Panc1 (cell line): ENCODE measurements at places on chromosomes 1 and 21.
A peak's percentile ranks its signal among the peaks of the same experiment; 100 is the strongest.

DNA sequence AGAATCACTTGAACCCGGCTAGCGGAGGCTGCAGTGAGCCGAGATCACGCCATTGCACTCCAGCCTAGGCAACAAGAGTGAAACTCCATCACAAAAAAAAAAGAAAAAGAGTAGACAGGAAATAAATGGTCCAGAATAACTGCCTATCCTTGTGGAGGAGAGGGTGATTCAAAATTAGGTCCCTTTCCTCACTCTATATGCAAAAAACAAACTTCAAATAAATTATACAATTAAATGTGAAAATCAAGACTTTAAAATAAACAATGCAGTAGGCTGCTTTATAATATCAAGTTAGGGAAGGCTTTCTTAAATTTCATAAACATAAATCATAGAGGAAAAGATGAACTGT lies 26.4 kb downstream of the MRPL39 start:
- DNase-seq: no peak

- no peak for DNase-seq
Observed at GRCh38 chr1:183590244-183591191, at the start of gene NCF2. TSS of gene NCF2 (minus strand) at chr1:183590459. CDS start at chr1:183590329, 130 bp downstream.

DNA sequence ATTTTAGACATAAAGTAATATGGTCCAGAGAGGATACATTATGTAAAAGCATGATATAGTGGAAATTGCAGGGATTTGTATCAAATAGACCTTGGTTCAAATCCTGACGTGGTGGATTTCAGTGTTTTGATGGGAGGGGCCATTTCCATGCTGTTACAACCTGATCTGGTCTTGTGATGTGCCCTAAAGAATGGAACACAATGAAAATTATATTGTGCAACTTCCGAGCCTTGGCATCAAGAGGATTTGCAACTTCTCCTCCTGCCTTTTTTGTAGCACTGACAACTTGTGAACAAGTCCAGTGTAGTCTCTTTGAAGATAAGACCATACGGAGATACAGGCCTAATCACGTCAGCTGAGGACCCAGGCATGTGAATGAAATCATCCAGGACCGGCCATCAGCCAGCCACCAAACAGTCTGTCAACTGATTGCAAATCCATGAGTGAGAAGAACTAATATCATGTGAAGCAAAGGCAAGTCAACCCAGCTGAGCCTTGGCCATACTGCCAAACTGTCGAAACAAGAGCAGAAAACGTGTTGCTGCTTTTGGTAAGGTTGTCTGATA lies 412.1 kb downstream of the DPYD start:
- DNase-seq: no peak

DNA sequence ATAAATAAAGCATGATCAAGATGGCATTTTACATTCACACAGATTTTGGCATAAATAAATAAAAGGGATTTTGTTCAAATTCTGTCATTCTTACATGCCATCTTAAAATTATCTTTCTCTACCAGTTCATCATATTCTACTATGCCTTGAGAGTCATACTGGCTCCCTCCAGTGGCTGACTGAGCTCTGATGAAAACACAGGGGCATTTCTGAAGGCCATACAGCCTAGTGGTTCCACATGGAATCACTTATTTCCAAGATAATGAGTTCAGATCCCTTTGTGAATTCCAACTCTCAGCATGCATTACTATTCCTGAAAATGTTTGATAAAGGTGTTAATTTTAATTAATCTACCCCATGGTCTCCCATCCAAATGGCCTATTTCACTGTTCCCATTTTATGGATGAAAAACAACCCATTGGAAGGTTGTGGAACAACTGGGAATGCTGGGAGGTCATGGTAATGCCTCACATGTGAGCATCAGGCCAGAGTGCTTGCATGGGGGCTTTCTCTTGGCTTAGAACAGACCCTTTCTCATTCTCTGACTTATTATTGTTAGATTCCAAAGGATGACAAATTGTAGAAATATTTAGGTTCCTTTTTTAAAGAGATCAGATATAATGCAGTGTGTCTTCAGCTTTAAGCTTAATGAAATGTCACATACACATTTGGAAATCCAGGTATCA lies 622.4 kb upstream of the PKN2 start:
- peak; percentile 41 for DNase-seq

GRCh38 chr1:204649721-204650521 lies 35.6 kb downstream of the LRRN2 start:
- DNase-seq: no peak

DNA sequence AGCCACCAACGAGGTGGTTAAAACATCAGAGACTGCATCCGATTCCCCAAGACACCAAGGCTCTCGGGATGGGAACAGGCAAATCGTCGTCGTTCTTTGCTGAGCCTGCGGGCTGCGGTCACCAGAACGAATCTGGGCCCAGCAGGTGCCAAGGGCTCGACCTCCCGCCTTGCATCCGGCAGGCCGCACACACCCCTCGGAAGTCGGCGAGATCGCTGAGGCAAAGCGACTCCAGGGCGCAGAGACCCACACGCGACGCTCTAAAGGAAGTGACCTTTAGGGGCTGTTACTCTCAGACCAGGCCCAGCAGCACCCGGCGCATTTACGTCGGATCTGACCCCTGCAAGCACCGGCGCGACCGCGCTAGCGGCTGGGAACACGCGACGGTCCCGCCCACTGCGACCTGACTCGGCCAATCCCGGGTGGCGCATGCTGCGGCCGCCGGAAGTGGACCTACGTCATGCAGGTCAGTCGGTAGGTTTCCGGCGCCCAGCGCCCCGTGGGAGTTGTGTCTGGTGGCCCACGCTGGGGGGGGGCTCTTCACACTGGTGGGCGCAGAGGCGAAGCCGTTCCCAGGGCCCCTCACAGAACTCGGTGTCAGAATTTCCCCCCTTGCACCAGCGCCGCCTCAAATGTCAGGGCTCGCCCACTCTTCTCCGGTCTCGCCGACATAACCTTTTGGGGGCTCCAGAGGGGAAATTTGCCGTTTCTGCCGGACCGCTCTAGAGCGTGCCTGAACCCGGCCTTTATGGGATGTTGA lies 7.5 kb upstream of the PARK7 start:
- DNase-seq: peak; percentile 89

- no peak for DNase-seq
Observed at GRCh38 chr21:29265690-29266479, 32.8 kb upstream of the BACH1 start.

- no peak for DNase-seq
Observed at GRCh38 chr1:54516249-54516920, 31.6 kb upstream of the ACOT11 start.

- no peak for DNase-seq
Observed at GRCh38 chr1:37137014-37137413, 102.7 kb upstream of the GRIK3 start.

DNA sequence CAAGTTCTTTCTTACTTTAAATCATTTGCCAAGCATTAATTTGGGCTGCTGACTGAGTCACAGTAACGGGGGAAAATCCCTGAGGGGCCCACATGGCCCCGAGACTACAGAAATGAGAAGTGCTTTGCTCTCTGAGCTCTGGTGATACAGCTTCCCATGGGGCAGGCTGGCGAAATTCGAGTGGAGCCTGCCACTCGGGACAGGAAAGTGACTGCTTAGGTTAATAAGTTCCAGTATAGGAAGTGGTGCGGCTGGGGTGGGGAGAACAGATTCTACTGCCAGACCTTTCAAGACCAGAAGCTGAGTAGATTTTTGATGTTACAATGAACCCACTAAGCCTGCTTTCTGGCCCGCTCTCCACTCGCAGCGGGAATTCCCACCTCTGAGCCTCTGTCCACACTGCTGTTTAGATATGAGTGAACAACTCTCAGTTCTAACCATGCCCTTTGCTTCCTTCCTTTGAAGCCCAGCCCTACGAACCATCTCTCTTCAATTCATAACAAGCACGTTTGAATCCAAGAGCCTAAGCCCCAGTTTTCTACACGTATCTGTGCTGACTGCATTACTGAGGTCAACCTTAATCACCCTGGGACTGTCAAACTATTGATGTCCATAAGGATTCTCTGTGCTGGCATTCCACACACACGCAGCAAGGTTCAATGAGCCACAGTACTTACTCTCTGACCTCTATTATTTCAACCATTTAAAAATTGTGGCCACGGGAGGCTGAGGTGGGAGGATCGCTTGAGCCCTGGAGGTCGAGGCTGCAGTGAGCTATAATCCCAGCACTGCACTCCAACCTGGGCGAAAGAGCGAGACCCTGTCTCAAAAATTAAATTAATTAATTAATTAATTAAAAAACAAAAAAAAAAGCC lies 9.6 kb downstream of the ZBTB17 start:
- DNase-seq: no peak

GRCh38 chr1:32765570-32766327 lies 51.4 kb downstream of the YARS1 start:
- no peak for DNase-seq

DNA sequence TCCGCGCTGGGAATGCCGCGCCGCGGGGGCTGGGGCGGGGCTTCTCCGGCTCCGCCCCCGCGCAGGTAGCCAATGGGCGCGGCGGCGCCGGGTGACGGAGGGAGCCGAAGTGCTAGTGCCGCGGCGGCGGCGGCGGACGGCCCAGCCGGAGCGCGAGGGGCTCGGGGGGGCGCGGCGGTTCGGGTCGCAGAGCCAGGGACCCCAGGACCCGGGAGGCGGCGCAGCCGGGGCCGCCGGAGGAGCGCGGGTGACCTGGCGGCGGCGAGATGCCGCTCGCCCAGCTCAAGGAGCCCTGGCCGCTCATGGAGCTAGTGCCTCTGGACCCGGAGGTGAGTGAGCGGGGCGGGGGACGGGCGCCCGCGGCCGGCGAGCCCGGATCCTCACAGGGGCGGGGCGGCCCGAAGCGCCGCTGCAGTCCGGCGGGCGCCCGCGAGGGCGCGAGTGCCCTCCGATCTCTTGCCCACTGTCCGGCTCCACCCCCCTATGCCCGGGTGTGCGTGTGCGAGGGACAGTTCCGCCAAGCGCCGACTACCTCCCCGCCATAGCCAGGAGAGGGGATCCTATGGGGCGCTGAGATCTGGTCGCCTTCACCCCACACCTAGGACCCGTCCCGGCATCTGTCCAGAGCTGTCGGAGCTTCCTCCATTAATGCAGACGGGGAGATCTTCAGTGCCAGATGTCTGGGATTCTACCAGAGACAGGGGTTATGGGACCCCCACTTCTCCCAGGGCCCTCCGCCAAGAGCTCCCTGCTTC lies at the start of gene RPS6KA1:
RPS6KA1 (plus strand) TSS at position 107 of the 755 bp plus-strand sequence; CDS start at position 267, 160 bp downstream.
- no peak for DNase-seq

DNA sequence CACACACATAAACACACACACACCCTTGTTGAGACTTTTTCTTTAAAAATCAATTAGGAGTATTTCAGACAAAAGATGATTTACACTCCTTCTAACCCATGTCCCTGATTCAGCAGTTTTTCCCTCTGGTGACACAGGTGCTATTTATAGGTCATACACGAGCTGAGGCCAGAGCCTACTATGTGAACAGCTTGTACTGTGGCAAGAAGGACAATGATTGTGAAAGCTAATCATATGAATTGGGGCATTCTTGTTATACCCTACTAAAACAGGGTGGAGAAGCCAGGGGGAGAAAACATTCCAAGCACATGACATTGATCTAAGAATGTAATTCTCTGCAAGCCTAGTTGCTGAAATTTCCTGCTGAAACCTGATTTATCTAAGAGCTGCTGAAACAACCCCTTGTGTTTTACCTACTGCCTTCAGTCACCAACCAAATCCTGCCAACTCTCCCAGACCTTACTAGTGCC lies 60.3 kb downstream of the XCL1 start:
- no peak for DNase-seq

DNA sequence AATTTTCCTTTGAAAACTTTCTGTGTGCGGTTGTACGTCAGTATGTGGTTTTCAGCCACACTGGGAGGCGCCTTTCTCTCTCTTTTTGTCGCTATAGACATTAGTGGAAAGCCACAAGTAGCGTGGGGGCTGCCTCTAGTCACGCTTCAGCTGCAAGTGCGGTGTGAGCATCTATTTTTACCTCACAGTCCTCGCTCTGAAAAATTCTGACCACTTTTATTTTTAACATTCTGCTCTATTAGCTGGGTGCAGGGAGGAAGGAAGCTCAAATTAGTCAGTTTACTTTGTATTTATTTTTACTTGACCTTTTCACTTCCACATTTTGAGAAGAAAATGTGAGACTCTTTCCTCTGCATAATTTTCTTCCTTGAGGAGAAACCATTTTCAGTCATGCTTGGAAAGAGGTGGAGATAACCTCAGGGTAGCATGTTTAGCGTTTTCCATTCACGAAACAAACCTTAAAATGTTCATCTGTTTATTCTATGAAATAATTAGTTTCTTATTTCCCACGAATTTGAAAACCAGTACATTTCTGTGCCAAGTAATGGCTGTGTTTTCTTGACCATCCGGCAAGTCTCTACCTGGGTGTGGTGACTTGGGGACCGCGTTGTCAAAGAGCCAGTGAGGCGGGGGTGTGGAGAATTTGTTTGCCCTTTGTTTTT lies 35.6 kb downstream of the ADARB1 start:
- no peak for DNase-seq

GRCh38 chr1:236741753-236742152 lies 53.3 kb upstream of the MTR start:
- DNase-seq: no peak

DNA sequence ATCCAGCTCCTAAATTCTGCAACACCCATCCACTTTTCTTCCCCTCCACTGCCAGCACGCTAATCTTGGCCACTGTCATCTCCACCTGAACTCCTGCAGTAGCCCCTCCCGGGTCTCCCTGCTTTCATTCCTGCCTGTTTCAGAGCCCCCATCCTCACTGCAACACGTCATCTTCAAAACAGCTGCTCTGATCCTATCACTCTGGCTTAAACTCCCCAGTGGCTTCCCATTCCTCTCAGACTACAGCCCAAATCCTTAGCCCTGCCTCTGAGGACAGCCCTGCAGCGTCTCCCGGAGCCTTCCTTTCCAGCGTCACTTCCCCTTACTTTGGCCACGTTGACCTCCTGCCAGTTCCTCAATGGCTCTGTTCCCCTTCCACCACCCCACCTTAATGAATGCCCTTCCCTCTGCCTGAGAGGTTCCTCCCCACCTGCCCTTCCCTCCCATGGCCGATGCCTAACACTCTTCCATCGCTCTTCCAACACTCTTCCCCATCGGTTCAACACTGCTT lies 22.9 kb upstream of the IFNAR2 start:
- no peak for DNase-seq
